Stimulated activated CD4-positive, alpha-beta T cell treated with anti-CD3 and anti-CD28 coated beads, Interleukin-12 subunit alpha, Interleukin-12 subunit beta, amount 100 ng/mL, for 4 hours (primary cell): ENCODE measurements at places on chromosomes 6 and 20.

DNA sequence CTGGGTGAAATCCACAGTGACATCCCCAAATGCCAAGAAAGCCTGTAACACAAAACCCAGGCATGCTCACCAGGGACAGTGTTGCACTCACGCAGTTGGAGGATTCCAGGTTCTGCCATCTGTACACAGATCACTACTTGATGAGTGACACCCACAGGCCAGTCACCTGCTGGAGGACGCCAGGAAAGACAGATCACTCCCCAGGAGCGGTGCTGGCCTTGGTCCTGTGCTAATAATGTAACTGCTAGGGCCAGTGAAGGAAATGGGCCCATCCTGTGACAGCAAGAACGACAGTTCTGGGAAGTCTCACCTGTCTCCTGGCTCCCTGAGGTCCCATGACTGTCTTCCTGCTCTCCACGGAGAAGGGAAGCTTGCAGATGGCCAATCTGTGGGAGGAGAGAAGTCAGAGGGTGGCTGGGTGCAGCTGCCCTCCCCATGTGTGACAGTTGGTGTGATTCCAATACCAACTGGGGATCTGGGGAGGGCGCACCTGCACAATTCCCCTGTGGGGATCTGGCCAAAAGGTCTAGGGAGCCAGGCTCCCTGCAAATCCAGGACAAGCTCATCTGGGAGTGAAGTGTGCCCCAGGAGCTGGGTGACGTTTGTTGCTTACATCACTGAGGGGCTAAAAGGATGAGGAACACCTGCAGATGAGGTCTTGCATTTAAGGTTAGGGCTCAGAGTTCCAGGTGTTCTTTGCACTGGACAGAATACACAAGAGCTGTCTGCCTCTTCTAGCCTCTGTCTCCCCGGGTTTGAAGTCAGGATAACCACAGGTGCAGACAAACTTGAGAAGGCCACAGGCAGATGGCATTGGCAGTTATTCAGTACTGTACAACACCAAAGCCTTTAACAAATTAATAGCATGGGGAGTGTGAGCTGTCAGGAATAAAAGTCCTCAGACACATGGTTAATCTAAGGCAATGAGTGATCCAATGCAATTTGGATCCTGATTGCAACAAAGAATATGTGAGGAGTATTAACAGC lies 10.3 kb downstream of the ZNF337 start:
- no peak for DNase-seq

GRCh38 chr20:13786143-13786828 lies 1.5 kb downstream of the NDUFAF5 start:
- DNase-seq = no peak

DNA sequence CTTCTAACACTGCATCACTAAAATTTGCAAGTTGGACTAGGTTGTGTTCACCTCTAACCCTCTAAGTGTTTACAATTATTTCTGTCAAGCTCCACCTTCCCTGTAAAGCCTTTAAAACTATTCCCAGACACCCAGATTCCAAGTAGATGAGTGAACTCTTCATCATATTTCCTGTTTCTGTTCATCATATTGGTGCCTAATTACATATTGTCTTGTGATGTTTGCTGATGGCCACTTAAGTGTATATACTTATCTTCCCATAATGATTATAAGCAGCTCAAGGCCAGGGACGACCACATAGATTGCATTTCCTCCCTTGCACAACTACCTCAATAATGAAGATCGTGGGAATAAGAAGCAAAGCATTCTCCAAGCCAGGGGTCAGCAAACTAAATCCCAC lies 16.8 kb downstream of the TNFRSF21 start:
- DNase-seq = no peak

- DNase-seq = no peak
Observed at GRCh38 chr6:96832780-96833179, 4.5 kb downstream of the GPR63 start.

- DNase-seq = no peak
Observed at GRCh38 chr6:4093288-4093687, 14.4 kb upstream of the FAM217A start.

DNA sequence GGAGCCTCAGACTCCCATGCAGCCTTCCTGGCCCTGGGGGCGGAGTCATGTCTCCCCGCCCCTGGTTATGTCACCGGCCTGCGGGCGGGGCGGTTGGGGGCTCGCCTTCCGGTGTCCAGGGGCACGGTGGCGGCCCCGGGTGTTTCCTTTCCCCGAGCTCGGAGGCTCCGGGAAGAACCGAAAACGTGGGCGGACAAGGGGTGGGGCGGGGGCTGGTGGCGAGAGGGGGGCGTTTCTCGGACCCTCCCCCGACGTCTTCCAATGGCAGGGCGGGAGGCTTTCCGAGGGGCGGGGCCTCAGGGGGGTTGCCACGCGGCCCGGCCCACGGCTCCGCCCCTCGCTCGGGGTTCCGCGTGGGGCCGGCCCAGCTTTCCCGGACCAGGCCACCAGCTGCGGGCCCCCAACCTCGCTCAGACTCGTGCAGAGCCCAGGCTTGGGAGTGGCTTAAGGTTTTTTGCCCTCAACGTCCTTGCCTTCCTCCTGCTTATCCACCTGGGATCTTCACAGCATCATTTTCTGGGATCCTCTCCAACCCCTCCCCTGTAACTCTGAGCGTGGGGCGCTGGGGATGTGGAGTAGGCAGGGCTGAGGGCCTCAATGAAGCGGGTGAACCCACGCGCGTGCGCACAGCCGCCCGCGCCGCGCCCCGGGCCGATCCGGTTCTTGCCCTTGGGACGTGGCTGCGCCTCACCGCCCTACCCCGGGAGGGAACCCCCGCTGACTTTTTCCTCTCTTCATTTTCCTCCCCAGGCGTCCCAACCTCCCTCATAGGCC lies 2.1 kb upstream of the NRN1 start:
- peak; percentile 55 for DNase-seq

DNA sequence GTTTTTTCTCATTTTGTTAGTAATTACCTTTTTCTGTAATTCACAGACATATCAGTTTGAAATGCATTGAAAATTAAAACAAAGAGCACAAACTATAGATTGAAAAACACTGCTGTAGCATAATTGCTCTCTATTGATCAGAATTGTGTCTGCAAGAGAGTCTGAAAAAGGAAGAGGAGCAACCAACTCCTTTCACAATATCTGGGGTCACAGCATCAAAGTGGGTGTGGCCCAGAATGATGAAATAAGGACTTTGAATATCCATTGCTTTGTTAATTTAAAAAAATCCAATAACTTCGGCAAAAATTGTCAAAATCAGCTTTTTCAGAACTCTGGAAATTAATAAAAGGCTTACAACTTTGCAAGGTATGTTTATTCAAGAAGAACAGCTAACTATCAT lies 99.2 kb downstream of the MYLK4 start:
- no peak for DNase-seq
